ENCODE measurements at places on chromosomes 1 and 21. TPM values are rescaled to one million over a fixed set of nuclear protein-coding genes. Genes with fewer than 3 reads are reported as not detected.
A peak's percentile ranks its signal among the peaks of the same experiment; 100 is the strongest.

GRCh38 chr1:59025898-59026426, 242.1 kb upstream of the JUN start:
- DNase-seq: no peak

DNA sequence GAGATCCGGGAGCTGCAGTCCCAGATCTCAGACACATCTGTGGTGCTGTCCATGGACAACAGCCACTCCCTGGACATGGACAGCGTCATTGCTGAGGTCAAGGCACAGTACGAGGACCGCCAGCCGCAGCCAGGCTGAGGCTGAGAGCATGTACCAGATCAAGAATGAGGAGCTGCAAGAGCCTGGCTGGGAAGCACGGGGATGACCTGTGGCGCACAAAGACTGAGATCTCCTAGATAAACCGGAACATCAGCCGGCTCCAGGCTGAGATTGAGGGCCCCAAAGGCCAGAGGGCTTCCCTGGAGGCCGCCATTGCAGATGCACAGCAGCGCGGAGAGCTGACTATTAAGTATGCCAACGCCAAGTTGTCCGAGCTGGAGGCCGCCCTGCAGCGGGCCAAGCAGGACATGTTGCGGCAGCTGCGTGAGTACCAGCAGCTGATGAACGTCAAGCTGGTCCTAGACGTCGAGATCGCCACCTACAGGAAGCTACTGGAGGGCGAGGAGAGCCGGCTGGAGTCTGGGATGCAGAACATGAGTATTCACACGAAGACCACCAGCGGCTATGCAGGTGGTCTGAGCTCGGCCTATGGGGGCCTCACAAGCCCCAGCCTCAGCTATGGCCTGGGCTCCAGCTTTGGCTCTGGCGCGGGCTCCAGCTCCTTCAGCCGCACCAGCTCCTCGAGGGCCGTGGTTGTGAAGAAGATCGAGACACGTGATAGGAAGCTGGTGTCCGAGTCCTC, 25.5 kb downstream of the ETV3L start:
- DNase-seq: peak; percentile 48

- DNase-seq: no peak
Observed at GRCh38 chr1:99461499-99461898, 184.4 kb upstream of the PALMD start.

GRCh38 chr1:19606817-19607642, 37.1 kb upstream of the NBL1 start:
- no peak for DNase-seq

The LHX8 gene
- not detected for total RNA-seq

DNA sequence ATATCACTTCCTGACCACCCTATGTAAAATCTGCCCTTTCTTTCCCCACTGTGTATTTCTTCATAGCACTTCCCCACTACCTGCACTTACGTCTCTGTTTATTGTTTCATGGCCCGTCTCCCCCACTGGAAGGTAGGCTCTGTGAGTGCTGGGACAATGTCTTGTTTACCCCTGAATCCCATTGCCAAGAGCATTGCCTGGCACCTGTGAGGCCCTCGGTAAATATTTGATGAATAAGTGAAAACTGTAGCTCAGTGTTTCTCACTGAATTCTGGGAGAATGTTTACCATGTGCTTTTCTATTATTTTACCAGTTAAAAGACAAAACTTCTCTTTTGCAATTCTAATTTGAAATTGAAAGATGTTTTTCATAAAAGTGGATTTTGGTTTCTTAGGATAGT, 11.8 kb downstream of the NFASC start:
- DNase-seq: no peak

DNA sequence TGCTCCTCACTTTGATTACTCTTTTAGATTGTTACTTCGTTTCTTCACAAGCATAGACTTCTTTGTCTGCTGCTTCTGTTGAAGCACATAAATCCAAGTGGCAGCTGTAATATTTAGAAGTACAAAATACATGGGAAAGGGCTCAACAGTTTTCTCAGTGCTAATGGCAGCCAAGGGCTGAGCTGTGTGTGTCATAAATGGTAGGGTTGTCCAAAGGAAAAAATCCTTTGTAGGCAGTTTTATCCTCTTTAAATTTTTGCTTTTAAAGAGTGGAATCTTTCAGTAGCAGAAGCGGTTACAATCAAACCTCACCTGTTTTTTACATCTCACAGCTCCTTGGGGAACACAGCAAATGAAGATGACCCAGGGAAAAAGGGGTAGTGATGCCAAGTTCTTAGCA, 650.8 kb downstream of the PLPP3 start:
- no peak for DNase-seq

DNA sequence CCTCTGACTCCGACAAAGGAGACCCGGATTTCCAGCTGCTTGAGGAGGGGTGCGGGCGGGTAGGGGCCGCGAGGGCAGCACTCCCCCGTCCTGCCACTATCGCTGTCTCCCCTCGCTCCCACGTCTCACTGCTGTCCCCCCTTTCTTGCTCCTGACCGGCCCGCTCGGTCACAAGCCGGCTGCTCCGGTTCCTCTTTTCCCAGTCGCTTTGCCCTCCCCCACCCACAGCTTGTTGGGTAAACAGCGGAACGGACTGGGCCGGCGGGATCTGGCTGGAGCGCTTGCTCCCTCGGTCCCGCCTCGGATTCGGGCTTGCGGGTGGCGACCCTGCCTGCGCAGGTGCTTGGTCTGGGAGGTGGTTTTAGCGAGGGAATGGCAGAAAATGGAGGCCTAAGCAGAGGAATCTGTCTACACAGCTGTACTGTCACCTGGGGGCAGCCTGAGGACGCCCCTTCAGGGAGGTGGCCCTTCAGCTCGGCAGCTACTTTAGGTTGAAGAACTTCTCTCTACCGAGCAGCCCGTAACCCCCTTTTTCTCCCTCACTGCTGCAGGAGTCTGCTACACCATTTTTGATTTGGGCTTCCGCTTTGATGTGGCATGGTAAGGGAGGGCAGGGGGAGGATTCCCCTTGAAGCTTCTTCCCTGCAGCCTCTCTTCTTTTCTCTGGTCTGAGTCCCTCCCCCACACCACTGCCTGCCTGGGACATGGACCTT, 645 bp downstream of the ATP6V0B start:
- no peak for DNase-seq

The RIMS3 gene
- total RNA-seq: 6.9 TPM
